ENCODE measurements at places on chromosomes 2 and 18.

GRCh38 chr2:129479892-129480291 is 499.6 kb upstream of the RAB6C start:
- no peak for DNase-seq

- DNase-seq = no peak
Measured at GRCh38 chr2:98015671-98016070, 19.9 kb upstream of the TMEM131 start.

GRCh38 chr18:3604498-3605408 is 154.8 kb downstream of the TGIF1 start:
- peak; percentile 88 for DNase-seq

GRCh38 chr2:96535331-96535730 is 1.2 kb upstream of the ARID5A start:
- DNase-seq = no peak

DNA sequence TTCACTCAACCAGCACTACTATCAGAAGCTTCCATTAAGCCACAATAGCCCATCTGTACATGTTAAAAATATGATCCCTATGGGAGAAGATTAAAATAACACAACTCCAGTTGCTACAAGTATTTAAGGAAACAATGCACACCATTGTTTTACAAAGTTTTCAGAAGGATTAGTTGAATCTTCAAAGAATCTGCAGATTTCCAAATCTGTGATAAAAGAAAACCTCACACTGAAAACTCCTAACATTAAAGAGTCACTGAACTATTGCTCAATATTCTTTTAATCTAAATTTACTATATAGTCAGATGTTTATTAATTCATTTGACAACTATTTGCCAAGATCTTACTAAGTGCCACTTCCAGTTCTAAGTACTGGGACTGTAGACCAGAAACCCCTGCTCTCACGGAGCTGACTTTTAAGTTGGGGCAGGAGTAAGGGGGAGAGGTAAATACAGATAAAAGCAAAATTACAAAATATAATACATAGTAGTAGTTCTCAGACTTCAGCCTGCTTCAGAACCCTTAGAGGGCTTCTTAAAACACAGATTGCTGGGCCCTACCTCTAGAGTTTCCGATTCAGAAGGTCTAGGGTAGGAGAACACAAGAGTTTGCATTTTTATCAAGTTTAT is 94.4 kb downstream of the STK39 start:
- DNase-seq = no peak

DNA sequence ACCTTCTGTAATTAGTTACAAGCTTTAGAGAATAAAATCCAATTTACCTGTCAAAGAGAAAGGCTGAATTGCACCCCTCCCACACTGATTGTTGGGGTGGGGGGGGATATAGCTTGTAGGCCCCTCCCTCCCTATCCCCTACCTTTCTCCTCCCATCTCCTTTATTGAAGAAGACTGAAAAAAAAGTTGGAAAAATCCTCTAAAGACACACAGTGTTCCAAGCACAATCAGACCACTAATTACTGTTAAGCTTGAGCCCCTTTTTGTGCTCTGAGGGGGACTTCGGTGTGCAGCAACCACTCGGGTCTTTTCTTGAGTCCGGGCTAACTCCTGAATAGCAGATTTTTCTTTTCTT is 43.0 kb upstream of the FZD5 start:
- DNase-seq = no peak

DNA sequence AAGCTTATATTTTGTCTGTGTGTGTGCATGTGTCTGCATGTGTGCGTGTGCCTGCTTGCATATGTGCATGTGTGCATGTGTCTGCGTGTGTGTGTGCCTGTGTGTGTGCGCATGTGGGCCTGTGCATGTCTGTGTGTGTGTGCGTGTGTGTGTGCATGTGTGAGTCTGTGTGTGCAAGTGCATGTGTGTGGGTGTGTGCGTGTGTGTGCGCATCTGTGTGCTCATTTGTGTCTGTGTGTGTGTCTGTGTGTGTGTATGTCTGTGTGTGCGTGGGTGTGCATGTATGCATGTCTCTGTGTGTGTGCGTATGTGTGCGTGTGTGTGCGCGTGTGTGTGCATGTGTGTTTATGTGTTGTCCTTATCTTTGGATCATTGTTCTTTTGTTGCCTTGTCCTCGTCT is 56.8 kb downstream of the DSC3 start:
- DNase-seq = no peak
